NCI-H446 (cell line): ENCODE measurements at places on chromosomes 11 and 22.

DNA sequence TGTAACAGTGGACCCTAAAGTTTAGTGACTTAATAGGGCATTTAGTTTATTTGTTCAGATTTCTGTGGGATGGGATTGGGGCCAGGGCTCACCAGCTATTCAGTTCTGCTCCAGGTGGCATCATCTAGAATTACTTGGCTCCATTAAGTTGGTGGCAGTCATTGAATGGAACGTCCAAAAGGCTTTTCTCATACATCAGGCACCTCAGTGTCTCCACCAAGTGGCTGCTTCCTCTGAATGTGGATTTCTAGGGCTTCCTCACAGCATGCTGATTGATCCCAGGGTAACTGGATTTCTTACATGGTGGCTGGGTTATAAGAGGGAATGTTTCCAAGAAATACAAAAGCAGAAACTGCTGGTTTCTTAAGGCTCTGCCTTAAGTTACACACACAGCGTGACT lies 34.7 kb downstream of the USP47 start:
- peak; percentile 38 for DNase-seq

- DNase-seq = no peak
These were observed 55.5 kb downstream of the DGCR2 start for GRCh38 chr22:19066531-19067271.

DNA sequence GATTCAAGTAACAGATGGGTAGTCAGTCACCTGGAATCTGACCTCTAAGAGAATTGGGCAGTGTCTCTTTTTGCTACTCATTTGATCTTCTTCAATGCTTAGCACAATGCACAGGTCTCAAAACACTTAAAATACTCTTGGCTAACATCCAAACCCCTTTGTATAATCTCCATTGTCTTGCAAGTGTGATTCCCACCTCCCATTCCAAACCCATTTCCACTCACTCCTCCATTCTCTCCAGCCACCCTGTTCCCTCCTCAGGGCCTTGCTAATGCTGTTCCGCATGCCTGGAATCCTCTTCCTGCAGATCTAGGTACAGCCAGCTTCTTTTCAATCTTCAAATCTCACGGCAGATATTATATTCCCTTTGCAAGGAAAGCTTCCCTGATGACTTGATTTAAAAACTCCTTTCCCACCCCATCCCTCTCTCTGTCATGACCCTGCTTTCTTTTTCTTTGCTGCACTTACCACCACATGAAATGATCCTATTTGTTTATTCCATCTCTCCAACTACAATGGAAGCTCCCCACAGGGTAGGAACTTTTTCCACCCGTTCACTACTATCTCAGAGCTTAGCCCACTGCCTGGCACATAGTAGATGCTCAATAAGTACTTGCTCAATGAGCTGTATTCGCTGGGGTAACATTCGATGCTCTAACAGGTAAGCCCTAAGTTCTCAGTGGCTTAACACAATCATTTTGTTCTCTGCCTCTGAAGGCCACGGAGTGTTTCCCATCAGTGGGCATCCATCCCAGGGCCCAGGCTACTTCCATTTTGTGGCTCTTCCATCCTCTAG lies 121.7 kb downstream of the MN1 start:
- DNase-seq = no peak

DNA sequence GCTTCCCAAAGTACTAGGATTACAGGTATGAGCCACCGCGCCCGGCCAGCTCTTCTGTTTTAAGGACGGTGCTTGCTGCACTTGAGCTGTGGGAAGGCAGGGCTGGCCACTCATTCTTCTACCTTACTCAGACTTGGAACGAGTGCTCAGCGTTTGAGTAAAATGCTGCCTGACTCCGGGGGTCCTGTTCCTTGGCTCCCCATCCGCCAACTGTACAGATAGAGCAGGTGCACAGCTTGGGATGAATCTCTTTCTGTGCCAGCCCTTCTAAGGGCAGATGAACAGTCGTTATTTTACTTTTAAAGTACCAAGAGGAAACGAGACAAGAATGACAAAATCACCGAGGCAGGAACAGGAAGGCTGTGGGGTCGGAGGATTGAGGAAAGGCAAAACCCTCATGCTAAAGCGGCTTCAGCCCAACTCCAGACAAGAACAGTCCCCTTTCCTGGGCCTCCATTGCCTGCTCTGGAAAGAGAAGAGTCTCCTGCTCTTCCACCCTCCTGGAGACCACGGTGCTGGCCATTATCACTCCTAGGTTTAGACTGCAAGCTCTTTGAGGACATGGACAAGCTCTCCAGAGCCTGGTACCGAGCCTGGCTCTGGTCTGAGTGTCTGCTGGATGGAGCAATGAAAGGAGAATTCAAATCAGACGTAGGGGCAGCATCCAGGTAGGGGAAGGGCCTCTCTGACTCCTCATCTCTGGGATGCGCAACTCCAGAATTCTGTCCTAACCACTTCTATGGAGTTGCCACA lies 1.1 kb upstream of the SUN2 start:
- DNase-seq = no peak

DNA sequence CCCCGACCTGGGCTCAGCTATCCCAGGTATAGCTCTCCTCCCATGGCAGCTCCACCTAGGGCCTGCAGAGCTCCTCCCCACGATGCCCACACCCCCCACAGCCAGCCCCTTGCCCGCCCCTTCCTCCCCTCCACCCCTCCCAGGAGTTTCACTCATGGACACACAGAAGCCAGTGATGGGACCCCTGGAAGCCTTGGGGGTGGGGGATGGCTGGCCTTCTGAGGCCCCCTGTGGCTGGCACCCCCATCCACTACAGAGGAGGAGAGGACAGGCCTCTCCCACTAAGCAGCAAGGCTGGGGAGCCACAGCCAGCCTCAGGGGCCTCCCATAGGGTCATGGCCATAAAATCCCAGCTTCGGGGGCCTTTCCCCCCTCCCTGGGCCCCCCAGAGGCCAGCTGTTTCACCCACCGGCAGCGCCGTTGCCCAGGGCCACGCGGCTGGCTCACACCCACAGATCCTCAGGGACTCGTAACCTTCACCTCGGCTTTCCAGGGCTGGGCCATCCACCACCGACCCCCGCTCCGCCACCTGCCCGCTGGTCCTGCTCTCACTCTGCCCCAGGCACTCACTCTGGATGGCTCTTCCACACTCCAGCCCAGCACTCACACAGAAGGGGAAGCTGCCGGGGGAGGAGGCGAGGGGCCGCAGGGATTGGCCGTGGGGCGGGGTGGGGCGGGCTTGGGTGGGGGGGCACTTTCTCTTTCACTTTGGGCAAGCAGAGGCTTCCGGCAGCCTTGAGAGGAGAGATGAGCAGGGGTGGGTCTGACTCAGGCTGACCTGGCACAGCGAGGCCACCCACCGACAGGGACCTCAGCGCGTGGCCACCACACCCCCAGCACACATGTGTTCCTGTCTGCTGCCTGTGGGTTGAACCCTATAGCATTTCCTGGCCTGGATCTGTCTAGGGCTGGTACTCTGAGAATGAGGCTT lies 2.2 kb downstream of the SLC25A22 start:
- DNase-seq = no peak

GRCh38 chr11:12270215-12270797 lies 107.1 kb upstream of the PARVA start:
- no peak for DNase-seq

DNA sequence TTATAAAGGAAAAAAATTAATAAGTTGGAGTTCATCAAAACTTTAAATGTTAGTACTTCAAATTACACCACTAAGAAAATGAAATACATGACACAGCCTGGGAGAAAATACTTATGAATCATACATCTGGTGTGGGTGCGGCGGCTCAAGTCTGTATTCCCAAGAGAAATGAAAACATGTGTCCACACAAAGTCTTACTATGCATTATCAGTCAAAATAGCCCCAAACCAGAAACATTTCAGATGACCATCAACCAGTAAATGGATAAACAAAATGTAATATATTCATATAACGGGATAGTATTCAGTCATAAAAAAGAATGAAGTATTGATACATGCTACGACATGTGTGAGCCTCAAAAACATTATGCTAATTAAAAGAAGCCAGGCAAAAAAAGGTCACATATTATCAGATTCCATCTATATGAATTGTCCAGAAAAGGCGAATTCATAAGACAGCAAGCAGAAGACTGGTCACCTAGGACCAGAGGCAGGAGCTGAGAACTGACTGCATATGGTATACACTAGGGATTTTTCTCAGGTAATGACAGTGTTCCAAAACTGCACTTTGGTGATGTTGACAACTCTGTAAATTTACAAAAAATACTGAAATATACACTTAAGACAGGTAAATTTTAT lies 5.3 kb upstream of the AKIP1 start:
- DNase-seq = no peak

- DNase-seq = no peak
These were observed 25.0 kb downstream of the SNX19 start for GRCh38 chr11:130891326-130891725.
